Activated naive CD4-positive, alpha-beta T cell treated with anti-CD3 and anti-CD28 coated beads, Interleukin-2, amount 10 ng/mL, durations not matched to agents 7 days and 5 days (primary cell): ENCODE measurements at places on chromosomes 6 and 20.

DNA sequence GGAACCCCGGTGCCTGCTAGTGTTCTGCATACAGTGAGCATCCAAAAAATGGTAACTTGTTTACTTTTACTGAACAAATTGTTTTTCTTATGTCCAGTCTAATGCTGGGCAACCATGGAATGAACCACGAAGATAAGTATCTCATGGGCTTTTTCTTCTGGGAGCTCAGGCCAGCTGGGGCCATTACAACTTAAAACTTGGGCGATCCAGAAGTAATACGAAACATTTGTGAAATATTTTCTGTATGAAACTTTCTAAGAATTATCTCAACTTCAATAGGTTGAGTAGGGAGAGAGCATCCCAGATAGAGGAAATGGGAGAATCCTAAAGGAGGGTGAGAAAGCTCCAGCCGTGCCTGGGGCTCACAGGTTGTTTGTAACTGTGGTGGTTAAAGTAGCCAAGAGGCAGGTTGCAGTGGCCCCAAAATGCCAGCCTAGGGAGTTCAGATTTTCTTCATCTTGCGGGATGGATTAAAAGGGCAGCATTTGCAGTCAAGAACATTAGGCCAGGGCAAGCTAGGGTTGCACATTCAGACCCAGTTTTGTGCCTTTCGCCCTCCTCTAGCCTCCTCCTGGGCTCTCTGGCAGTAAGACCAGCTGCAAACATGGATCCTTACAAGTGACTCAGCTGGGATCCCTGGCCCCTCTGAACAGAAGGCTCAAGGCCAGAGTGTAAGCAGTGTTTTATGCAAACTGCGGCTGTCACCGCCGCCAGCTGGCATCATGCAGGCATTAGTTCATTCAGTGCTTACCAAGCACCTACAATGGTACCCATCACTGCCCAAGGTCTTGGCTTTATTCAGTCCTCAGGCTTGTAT lies 41.5 kb downstream of the ELMO2 start:
- H3K27me3 ChIP-seq, result no peaks in the 10 kb centered on the region
- H3K27ac ChIP-seq, result peak overlapping the region; percentile 96
- peaks cover 65% of the 10 kb centered on the region for H3K36me3 ChIP-seq
- DNase-seq, result peak; percentile 19
- peak overlapping the region; percentile 96 for H3K4me3 ChIP-seq

GRCh38 chr6:167855825-167856425 lies 29.2 kb downstream of the AFDN start:
- no peak overlapping the region for H3K27ac ChIP-seq
- H3K27me3 ChIP-seq, result peaks cover 11% of the 10 kb centered on the region
- no peak overlapping the region for H3K4me3 ChIP-seq

DNA sequence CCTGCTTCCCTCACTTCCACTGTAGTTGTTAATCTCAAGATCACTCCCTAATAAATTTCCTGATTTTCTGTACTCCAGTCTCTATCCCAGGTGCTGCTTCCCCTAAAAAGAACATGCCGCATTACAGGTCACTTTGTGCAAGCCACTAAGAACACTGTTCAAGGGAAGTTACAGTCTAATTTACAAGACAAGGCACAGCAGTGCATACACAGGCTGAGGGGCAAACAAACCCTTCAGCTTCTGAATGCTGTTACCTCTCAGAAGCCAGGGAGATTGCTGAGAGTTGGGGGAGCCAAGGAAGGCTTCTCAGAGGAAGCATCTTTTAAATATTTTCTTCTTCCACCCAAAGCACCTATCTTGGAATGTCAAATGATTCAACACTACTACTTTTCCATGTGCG lies 445.3 kb upstream of the FLRT3 start:
- H3K4me1 ChIP-seq, result no peaks in the 10 kb centered on the region
- H3K27ac ChIP-seq, result no peak overlapping the region
- no peak for DNase-seq
- H3K36me3 ChIP-seq, result no peaks in the 10 kb centered on the region
- no peaks in the 10 kb centered on the region for H3K27me3 ChIP-seq

DNA sequence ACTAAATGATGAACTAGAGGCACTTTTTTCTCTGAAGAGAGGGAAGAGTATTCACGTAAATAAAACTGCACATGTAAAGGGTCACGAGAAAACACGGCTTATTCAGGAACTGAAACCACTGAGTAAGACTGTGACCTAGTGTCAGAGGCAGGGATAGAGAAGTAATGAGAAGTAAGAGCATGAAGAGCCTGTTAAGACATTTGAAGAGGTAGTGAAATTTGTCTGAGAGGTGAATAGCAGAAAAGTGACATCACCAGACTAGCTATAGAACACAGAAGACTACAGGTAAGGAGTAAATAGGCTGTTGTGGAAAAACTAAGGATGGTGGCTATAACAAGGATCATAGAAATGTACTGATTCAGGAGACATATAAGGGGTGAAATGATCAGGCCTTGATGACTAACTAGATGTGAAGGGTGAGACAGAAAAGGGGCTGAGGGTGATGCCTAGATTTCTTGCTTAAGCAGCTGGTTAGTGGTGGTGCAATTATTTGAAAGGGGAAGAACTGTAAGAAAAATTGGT lies 76.8 kb downstream of the REV3L start:
- no peak overlapping the region for H3K27ac ChIP-seq
- no peaks in the 10 kb centered on the region for H3K27me3 ChIP-seq
- peaks cover 39% of the 10 kb centered on the region for H3K36me3 ChIP-seq
- DNase-seq, result no peak
- H3K4me1 ChIP-seq, result peaks cover 7% of the 10 kb centered on the region
- H3K4me3 ChIP-seq, result no peak overlapping the region

GRCh38 chr20:47283411-47283810 lies 73.1 kb downstream of the ZMYND8 start:
- H3K36me3 ChIP-seq, result peaks cover 70% of the 10 kb centered on the region
- no peaks in the 10 kb centered on the region for H3K27me3 ChIP-seq
- DNase-seq, result no peak
- H3K4me1 ChIP-seq, result no peaks in the 10 kb centered on the region
- H3K27ac ChIP-seq, result no peak overlapping the region

- H3K4me1 ChIP-seq, result peaks cover 15% of the 10 kb centered on the region
- DNase-seq, result no peak
- H3K4me3 ChIP-seq, result no peak overlapping the region
- peaks cover 59% of the 10 kb centered on the region for H3K36me3 ChIP-seq
These were observed 12.5 kb downstream of the CDC5L start for GRCh38 chr6:44399991-44400390.

- H3K27me3 ChIP-seq, result no peaks in the 10 kb centered on the region
- H3K4me1 ChIP-seq, result no peaks in the 10 kb centered on the region
- H3K4me3 ChIP-seq, result no peak overlapping the region
- H3K27ac ChIP-seq, result no peak overlapping the region
- H3K36me3 ChIP-seq, result no peaks in the 10 kb centered on the region
- no peak for DNase-seq
These were observed 274.0 kb downstream of the MAFB start for GRCh38 chr20:40414843-40415615.

DNA sequence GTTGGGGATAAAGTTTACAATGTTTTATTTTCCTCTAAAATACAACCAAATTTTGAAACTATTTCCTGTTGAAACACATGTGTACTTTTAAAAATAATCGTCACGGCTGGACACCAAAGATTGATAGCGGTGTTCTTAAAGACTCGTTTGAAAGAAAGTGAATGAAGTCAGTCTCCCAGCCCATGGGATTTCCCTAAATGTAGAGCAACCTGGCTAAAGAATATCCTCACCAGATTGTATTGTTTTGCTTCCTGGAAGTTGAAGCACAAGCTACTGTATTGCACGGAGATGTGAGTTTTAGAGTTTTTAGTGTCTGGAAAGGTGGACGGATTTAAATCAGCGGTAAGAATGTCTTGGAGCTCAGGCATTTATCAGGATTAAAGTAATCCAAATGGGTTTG lies 189.5 kb downstream of the THBS2 start:
- H3K4me1 ChIP-seq, result no peaks in the 10 kb centered on the region
- H3K27ac ChIP-seq, result no peak overlapping the region
- no peak overlapping the region for H3K4me3 ChIP-seq
- DNase-seq, result no peak
- H3K27me3 ChIP-seq, result no peaks in the 10 kb centered on the region
- H3K36me3 ChIP-seq, result no peaks in the 10 kb centered on the region

DNA sequence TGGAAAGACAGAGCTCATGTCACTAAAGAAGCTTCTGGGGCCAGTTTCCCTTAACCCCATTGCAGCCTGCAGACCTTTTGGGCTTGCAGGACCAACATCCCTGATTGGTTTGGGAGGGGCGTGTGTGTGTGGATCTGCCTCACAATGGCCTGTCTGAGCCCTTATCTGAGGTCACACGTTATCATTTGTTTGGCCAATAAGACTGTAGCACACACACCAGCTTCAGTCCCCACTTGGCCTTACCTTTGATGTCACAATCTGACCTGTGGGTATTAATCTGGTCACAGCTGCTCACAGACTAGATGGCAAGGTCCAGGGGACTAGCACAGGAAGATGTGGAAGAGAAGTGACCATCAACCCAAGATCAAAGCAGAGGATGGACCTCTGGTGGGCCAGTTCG lies at the start of gene SCP2D1:
Gene SCP2D1 (plus strand): TSS at position 301 of the 400 bp plus-strand sequence. CDS start 33 bp downstream, at position 334.
- no peak within 1 kb of the TSS for H3K4me3 ChIP-seq
- H3K27me3 ChIP-seq, result peaks cover 3% of the 10 kb centered on the region
- H3K27ac ChIP-seq, result no peak within 1 kb of the TSS
